BJ (cell line): ENCODE measurements at places on chromosomes 4 and X.
A peak's percentile ranks its signal among the peaks of the same experiment; 100 is the strongest.

DNA sequence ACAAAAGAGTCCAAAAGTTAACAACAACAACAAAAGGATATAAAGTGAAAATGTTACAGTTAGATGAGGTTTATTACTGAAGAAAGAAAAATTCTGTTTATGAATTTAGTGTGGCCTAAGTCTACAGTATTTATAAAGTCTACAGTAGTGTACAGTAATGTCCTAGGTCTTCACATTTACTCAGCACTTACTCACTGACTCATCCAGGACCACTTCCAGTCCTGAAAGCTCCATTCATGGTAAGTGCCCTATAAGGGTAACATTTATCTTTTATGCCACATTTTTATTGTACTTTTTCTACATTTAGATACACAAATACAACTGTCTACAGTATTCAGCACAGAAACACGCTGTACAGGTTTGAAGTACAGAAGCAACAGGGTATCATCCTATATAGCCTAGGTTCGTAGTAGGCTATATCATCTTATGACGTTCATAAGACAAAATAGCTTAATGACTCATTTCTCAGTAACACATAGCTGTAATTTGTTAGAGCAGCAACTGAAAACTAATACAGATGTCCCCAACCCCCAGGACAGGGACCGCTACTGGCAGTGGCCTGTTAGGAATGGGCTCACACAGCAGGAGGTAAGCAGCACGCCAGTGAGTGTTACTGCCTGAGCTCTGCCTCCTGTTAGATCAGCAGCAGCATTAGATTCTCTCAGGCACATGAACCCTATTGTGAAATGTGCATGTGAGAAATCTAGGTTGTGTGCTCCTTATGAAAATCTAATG, 61.3 kb downstream of the CENPC start:
- DNase-seq: no peak

GRCh38 chr4:29009908-29010307, 1710.3 kb upstream of the PCDH7 start:
- no peak for DNase-seq

- DNase-seq: no peak
These were observed 210.0 kb upstream of the STK26 start for GRCh38 chrX:131812847-131813825.

- no peak for DNase-seq
These were observed 168.1 kb downstream of the SCFD2 start for GRCh38 chr4:53197772-53198142.

DNA sequence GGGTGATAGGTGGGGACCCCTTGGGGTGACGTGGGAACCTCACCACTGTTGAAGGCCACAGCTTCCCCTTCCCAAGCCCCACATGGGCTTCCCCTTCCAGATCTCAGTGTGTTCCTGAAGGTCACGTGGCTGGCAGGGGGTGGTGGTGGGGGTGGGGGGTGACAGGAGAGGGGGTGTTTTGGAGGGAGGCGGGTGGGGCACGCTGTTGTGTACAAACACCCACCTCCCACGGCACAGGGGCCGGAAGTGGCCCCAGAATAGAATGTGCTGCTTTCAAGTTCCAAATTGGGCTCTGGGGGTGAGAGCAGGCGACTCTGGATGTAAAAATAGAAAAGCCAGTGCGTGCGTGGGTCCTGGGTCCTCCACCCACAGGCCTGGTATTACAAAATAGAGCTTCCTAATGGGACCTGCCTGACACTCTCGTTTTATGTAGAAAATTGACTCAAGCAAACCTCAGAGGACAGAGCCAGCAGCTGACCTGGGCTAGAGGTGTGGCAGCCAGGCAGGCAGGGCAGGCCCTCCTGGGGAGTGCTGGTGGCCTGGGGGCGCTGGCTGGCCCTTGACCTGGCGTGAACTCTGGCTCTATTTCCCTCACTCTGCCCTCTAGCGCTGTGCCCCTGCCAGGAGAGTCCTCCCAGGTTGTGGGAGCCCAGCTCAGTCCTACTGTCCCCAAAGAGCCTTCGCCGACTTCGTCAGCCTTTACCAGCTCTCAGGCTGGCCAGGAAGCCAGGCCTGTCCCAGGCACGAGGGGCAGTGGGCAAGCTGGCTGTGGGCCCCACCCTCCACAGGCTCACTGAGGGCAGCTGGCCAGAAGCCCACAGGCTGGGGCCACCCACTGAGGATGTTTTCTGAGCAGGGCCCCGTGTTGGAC, 5.4 kb upstream of the SH3BP2 start:
- DNase-seq: no peak

GRCh38 chr4:32396507-32397070, 1676.4 kb downstream of the PCDH7 start:
- no peak for DNase-seq

GRCh38 chrX:285076-285677, 4.0 kb downstream of the PLCXD1 start:
- DNase-seq: no peak

- DNase-seq: no peak
These were observed 63.3 kb downstream of the AFAP1 start for GRCh38 chr4:7876201-7876875.

DNA sequence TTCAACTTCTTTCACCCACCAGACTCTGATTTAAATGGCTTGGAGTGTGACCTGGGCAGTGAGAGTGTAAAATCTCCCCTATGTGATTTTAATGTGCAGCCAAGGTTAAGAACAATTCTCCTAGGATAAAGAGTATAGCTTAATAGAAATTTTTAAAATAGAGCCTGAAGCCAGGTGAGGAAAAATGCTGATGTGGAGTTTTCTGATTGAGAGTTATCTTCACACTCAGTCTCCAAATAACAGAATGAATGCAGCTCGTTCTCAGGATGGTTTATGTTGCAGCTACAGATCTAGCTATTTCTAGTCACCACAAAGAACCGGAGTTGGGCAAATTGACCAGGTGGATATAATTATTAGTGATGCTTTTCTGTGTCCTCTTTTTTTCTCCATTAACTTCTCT, 70.7 kb downstream of the MOSPD2 start:
- no peak for DNase-seq

GRCh38 chr4:74098427-74098994, 484 bp downstream of the CXCL2 start:
- DNase-seq: no peak

GRCh38 chr4:73211968-73212367, 46.6 kb downstream of the ANKRD17 start:
- DNase-seq: no peak

DNA sequence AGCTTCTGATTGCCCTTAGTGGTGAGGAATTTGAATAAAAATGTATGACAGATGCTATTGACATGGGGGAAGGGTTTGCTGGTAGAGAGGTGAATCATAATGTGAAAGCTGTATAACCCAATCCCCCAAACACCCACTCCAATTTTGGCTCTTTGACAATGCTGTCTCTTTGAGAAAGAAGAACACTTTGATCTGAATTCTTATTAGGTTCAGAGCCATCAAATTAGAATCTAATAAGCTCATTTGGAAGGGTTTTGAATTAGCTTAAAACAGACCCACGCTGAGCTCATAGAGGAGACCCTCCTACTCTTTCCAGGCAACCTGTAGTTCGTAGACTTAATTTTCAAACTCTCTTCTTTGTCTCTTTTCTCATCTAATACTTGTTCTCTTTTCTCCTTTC, 416.6 kb upstream of the ARX start:
- DNase-seq: no peak

DNA sequence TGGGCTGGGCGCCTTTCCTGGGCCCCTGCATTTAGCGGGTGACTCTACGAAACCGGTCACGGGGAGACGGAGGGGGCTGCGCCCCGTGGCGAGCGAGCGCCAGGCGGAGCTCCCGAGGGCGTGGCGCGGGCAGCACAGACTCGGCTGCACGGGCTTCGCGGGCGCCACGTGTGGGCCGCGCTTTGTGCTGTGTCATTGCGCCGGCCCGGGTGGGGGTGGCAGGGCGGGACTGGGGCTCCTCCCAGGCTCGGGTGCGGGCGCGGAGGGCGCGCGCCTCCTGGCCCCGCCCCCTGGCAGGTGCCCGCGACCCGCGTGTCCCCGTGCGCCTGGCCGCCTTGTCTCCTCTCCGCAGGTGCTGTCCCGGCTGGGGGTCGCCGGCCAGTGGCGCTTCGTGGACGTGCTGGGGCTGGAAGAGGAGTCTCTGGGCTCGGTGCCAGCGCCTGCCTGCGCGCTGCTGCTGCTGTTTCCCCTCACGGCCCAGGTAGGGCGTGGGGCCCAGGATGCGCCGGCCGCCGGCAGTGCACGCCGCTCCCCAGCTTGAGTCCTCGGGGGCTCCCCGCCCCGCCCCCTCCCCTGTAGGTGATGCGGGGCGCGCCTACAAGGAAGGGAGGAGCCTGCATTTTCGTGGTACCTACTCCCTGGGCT, 651 bp downstream of the UCHL1 start:
- no peak for DNase-seq

DNA sequence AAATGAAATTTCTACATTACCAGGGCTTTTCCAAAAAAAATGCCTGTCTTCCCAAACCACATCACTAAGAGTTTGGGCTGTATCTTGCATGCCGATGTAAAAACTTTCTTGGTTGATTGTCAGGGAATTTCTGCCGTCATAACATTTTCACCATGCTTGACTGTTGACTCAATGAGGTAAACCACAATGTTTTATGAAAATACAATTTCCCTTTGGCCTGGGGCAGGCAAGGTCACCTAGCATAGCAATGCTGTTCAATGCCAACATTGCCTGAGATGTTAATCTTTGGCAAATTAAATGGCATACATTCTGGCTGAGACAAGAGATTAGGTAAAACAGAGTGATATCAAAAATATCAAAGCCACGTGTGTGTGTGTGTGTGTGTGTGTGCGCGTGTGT, 137.1 kb upstream of the TBL1X start:
- peak; percentile 60 for DNase-seq

- DNase-seq: no peak
These were observed 61.2 kb downstream of the CDS1 start for GRCh38 chr4:84644087-84644486.

GRCh38 chr4:8939160-8939839, 67.7 kb upstream of the HMX1 start:
- no peak for DNase-seq

DNA sequence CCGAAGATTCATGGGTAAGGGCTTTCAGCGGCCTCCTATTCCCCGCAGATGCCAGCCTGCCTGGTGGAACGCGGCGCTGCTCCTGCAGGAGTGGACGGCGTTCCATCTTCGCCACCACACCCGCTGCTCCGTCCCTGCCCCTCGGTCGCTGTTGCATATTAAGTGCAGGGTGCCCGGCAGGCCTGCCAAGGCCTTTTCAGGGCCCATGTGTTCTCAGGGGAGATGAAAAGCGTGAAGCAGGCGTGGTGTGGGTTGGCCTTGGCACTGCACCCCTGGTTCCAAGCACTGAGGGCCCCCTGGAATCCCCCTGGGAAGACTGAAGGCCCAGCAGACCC, 52.0 kb downstream of the SORCS2 start:
- DNase-seq: no peak

GRCh38 chr4:11424000-11424399, 4.7 kb downstream of the HS3ST1 start:
- no peak for DNase-seq

DNA sequence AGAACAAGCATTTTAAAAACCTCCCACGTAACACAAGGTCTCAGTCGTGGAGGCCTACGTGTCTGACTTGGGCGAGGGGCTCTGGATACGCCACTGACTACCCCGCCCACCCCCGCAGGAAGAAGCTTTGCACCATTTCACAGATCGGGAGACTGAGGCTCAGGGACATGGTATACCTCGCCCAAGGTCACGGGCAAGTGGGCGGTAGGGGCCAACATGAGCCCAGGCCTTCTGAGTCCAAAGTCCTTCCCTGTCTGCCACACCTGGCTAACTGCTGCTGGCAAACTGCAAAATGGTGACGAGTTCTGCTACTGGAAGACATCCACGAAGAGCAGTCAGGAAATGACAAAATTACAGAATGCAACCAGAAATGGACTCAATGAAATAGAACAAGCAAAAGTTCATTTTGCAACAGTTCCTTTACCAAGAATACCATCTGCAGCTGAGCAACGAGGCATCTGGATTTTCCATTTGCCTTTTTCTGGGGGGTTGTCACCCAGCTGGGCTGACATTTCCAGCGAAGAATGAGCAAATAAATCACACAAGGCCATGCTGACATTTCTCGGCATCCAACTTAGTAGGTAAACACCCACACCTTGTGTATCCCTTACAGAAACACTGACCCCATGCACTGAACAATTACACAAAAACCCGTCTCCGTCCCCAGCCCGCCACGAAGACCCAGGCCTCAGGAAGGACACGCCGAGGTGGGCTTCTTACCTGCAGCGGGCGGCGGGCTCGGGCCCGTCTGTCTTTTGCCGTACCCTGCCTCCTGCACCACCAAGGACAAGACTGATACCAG, 70.2 kb upstream of the AFAP1 start:
- DNase-seq: no peak

DNA sequence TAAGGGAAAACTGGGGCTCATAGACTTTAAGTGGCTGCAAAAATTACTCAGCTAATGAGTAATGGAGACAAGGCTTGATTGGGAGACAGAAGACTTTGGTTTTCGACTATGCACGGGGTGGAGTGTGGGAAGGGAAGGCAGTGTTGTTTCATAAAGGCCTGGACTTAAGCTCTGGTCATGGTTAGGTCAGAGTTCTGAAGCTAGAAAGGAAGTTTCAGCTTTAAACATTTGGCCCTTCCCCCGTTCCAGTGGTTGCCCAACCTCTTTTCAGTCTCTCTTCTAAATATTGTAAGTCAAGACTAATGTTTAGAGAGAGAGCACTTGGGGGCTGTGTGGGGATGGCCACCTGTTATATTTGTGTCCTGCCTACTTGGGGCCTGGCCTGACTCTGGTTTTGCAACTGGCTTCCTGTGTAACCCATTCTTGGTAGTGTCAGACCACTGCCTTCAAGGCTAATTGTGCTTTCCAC, 21.0 kb downstream of the MSN start:
- no peak for DNase-seq

GRCh38 chrX:153505361-153505760, 10.6 kb downstream of the BGN start:
- DNase-seq: no peak

- no peak for DNase-seq
These were observed 40.7 kb downstream of the CDS1 start for GRCh38 chr4:84623661-84624060.

DNA sequence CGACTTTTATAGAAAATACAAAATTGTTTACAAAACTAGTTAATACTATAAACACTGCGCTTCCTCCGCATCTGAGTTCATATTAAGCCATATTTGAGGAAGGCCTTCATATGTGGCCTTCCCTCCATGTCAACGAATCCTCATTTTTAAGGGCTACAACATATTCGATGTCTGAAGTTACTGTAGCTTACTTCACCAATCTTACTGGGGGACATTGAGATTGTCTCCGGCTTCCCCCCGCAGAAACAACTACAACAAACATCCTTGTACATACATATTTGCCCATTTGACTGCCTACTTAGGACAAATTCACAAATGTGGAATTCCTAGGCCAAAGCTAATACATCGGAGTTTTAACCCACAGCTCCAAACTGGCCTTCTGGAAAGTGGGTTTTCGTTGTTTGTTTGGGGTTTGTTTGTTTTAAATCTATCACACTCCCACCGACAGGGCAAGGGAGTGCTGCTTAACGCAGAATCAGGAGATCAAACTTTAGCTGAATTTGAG, 581 bp upstream of the FAM114A1 start:
- no peak for DNase-seq
